ENCODE measurements at places on chromosomes 2 and 18.

- no peak for DNase-seq
Measured at GRCh38 chr18:9068346-9068745, 34.2 kb upstream of the NDUFV2 start.

- DNase-seq = no peak
Measured at GRCh38 chr2:237210297-237210696, 124.6 kb downstream of the COPS8 start.

- DNase-seq = no peak
Measured at GRCh38 chr2:2698182-2699120, 367.4 kb upstream of the MYT1L start.

GRCh38 chr18:21693322-21693721 lies 11.3 kb downstream of the ABHD3 start:
- DNase-seq = no peak

GRCh38 chr2:204024503-204024902 lies 87.9 kb downstream of the ICOS start:
- DNase-seq = no peak

DNA sequence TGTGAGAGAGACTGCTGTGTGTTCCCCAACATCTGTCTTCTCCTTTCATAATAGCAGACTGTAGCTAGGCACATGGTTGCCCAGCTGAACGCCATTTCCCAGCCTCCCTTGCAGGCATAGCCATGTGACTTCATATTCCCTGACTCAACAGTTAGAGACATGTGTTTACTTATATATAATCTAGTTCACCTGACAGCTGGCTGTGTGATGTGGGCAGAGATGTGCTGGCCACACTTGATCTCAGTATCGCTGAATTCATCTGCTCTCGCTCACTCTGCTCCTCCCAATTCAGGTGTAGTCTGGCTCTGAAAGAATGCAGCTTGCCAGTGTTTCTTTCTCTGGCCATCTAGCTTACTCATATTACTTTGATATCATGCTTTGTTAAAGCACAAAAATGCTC lies 52.3 kb upstream of the SEC11C start:
- no peak for DNase-seq

DNA sequence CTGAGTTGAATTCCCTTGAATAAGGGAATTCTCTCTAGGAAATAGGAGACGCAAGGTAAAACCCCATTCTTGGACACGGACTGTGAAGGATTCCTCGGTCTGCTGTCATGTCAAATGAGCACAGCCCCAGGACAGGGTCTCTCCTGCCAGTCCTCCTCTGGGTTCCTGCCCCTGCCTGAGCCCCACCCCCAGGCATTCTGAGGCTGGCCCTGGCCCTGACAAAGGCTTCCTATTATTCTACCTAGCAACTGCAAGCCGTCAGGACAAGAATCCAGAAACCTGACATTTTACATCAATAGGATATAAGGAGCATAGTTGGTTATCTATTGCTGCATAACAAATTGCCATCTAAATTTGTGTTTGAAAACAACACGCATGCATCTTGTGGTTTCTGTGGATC lies 253.3 kb upstream of the AGAP1 start:
- DNase-seq = no peak

DNA sequence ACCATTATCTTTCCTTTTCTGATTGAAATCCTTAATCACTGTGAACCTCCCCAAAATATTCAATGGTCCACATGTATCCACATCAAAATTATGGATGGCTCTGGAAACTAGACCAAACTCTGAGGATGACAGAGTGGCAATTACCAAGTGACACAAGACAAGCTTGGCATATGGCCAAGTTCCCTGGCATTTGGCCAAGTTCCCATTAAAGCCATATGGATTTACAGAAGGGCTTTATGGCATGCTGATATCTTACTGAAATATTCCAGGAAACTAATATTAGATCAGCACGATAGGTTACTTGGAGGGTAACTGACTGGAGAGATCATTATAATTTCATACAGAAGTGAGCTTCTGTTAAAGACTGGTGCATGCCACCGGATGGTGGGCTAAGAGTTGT lies 21.9 kb upstream of the CERS6 start:
- no peak for DNase-seq

DNA sequence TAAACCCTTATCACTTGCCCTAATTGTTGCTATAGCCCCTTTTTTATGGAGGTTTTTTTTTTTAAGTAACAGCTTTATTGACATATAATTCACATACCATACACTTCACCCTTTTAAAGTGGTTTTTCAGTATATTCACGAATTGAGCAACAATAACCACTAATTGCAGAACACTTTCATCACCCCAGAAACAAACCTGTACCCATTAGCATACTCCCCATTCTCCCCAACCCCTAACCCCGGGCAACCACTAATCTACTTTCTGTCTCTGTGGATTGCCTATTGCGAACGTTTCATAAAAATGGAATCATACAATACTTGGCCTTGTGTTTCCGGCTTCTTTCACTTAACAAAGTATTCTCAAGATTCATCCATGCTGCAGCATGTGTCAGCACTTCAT lies 213.6 kb downstream of the ATAD2B start:
- no peak for DNase-seq

DNA sequence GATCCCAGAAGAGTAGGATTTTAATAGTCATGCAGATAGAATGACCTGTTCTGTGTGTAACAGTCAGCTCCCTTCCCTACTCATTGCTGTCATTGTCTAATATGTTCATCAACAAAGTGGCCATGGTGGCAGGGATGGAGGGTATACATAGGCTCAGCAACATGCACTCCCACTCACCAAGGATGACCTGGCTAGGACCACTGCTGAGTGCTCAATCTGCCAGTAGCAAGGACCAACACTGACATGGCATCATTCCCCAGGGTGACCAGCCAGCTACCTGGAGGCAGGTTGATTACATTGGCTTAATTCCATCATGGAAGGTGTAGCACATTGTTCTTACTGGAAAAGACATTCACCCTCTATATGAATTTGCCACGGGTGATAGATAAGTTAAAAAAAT lies 401.7 kb upstream of the CELF4 start:
- no peak for DNase-seq

GRCh38 chr2:223576873-223577272 lies 25.3 kb downstream of the SCG2 start:
- DNase-seq = no peak

DNA sequence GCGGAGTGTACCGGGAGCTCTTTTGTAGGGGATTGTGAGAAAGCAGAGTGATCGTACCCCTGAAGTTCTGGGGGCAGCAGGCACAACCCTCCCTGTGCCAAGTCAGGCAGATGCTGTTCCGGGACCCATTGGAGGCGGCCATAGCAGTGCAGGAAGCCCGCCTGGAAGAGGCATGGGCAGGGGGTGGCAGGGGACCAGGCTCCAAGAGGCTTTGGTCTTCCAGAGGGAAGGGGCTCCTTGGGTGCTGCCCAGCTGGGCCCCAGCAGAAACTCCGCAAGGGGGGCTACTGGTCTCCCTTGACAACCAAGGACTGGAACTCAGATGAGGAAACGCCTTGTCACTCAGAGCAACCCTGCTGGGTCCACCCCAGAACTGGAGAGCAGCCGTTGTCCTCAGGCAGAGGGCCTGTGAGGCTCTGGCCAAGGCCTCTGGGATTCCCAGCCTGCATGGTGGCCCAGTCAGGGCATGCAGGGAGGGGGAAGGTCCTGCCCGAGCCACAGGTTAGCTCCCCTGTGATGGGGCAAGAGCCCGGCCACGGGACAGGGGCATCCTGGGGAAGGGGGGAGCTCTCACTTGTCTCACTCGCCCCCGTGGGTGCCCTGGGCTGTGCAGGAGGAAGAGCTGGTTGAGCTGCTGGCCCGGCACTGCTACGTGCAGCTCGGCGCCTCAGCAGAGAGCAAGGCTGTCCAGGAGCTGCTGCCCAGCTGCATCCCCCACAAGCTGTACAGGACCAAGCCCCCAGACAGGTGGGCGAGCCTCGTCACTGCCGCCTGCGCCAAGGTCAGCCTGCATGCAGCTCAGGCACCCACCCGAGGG lies 21.0 kb upstream of the GPR17 start:
- no peak for DNase-seq

DNA sequence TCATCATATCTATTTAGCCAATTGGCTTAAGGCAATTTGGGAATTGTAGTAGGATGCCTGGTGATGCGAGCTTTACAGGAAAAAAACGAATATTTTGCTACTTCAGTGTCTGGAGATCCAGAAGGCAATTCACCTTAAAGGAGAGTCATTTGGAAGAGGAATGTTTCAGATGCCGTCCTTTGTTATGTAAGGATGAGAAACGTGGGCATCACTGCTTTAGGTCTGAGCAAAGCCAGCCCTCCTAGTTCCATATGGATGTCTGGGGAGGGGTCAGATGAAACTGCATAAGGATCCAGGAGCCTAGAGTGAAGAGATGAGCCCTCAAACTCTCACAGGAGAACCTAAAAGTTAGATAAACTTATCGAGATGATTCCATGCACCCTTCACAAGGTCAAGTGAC lies 30.9 kb upstream of the DOCK10 start:
- no peak for DNase-seq

- no peak for DNase-seq
Measured at GRCh38 chr2:173130496-173131465, 55.1 kb downstream of the MAP3K20 start.

GRCh38 chr2:105598829-105599698 lies 145.6 kb upstream of the NCK2 start:
- no peak for DNase-seq

DNA sequence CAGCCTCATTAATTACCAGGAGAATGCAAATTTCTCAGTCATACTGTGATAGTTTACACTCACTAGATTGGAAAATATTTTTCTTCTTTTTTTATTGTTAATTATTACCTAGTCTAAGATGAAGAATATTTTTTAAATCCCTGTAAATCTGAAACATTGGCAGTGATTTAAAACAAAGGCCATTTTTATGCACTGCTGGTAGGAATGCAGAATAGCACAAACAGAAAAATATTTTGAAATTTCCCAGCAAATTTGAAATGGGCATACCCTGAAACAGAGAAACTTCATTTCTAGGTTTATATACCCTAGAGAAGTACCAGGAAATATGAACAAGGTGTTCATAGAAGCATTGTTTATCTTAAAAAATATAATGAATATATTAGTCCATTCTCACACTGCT lies 31.0 kb downstream of the DYNAP start:
- no peak for DNase-seq

- DNase-seq = no peak
Measured at GRCh38 chr2:48693645-48694044, 61.9 kb downstream of the LHCGR start.

DNA sequence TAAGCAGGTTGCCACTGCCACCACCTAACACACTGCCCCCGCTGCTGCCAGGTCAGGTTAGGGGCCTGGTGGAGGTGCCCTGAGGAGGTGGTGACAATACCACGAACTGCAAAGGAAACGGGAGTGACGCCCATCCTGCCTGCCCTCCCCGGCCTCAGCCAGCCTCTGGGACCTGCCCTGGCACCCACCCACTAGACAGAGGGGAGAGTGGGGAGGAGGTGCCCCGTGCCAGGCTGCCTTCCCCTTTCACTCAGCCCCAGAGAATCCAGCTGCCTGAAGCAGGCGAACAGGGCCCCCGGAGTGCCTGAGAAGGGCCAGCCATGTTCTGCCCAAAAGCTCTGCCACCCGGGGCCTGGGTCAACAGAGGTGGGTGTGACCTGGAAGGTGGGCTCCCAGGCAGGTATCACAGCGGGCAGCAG lies 44.5 kb upstream of the FOSL2 start:
- no peak for DNase-seq

DNA sequence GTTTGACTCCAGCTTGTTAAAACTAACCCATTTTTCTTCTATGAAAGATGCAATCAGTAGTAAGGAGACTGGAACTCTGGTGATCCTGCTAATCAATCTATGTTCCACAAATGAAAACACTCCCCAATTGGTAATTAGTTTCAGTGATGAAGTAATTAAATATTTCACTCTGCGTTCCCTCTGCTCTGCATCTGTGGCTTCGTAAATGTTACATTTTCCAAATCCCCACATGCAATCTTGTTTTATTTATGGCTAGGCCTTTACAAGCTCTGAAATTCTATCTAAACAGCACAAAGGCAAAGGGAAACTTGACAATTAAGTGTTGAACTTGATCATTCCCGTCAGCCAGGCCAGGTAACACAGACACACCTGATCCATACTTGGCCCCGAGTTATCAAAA lies 231.4 kb upstream of the OSR1 start:
- no peak for DNase-seq

DNA sequence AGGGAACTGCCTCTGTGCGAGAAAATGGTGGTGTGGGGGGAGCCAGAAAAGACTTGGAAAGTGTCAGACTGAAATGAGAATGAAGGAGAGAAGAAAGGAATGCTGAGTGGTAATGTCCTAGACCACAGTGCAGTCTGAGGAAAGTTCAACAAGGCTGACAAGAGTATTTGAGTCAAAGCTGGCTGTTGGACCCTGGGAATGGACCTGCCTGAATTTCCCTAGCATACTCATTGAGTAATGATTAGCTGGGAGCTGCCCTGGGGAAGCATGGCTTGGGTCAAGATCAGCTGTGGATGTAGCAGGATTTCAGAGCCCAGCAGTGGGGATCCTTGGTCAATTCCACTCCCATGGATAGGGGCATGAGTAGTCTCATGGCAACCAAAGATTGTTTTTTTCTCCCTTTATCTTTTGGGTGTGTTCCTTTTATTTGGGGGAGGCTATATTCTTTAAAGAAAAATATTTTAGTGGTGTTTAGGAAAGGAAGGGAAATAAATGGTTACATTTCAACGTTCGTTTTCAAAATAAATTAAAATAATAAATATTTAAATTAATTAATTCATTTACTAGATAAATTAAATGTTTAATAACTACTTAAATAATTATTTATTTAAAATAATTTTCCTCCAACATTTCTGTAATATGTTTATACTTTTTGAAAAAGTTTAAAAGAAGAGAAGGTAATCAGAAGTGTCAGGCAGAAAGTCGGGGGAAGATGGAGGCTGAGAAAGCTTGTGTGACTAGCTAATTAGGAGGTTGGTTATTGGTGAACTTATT lies 15.9 kb upstream of the LHCGR start:
- DNase-seq = no peak

DNA sequence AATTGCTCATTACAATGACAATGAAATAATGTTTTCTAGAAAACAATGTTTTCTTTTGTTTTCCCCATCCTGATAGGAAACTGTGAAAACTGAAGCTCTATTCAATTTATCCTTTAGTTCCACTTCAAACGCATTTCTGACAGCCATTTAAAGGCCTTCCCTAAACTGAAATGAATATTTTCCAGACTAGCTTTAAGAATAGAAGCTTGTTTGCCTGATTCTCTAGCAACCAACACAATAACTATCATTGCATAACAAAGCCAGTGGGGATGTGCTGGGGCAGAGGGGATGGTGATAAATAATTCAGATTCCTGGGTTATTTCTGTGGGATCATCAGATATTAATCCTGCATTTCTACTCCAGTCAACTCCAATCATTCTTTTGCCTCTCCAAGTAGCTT lies 427.1 kb downstream of the RND3 start:
- DNase-seq = no peak

Data from stimulated activated CD4-positive, alpha-beta T cell treated with anti-CD3 and anti-CD28 coated beads, TNF-alpha, amount 100 ng/mL, for 1 hour (primary cell).